ENCODE measurements at places on chromosomes 2 and 18. TPM values are rescaled to one million over a fixed set of nuclear protein-coding genes. Genes with fewer than 3 reads are reported as not detected.

GRCh38 chr18:8559612-8560186, 49.5 kb upstream of the RAB12 start:
- no peak for DNase-seq

GRCh38 chr2:145350011-145350410, 830.1 kb upstream of the ZEB2 start:
- no peak for DNase-seq

Gene SUPT7L
- 27.8 TPM for total RNA-seq

DNA sequence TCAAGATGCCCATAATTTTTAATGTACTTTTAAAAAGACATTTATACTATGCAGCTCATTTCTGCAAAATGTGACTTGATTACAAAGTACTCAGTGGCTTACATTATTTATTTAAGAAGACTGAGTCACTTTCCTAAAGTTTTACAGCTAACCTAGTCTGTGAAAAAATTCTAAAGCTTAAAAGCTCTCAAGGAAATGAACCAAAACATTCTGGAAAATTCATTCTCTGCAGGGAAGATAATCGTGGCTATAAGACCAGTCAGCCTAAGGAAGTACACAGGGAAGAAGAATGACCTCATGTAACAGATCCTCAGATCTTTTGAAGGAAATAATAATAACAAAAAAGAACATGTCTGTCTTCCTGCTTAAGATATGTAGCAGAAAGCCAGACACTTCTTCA, 232.1 kb upstream of the STK17B start:
- DNase-seq = no peak

GRCh38 chr2:124080281-124081153, 55.4 kb downstream of the CNTNAP5 start:
- DNase-seq = no peak

GRCh38 chr18:25876330-25876948, 214.0 kb downstream of the SS18 start:
- DNase-seq = no peak

DNA sequence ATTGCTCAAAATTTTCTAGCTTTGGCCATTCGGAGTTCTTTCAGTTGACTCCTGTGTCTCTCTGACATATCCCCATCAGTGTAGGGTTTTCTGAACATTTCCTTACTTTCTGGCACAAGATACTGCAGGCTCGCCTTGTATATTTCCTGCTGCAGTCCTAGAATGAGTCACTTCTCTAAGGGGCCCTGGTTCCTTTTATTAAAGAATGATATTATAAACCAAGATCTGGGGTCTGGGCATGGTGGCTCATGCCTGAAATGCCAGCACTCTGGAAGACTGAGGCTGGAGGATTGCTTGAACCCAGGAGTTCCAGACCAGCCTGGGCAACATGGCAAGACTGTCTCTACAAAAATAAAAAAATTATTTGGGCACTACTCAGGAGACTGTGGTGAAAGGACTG, 3.0 kb upstream of the RPL37A start:
- DNase-seq = no peak

Gene MFF
- 82.1 TPM for total RNA-seq

DNA sequence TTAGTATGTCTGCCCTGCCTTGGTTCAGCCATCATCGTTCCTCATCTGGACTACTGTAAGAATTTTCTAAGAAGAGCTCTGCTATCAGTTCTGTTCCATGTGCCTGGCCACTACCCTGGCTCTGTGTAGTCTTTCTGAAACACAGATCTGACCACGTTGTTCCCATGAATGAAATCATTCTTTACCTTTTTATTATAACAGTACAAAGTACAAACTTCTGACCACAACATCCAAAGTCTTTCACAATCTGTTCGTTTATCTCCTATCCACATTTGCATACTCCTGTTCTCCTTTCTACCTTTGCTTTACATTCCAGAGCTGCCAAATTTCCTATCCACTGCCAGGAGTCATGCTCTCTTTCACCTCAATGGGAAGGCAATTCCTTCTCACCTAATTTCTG, 284.6 kb upstream of the LRP1B start:
- no peak for DNase-seq

Gene MC2R
- not detected for total RNA-seq

Gene SERPINB3
- total RNA-seq = not detected

Gene TM4SF20
- not detected for total RNA-seq

Gene LONRF2
- not detected for total RNA-seq

DNA sequence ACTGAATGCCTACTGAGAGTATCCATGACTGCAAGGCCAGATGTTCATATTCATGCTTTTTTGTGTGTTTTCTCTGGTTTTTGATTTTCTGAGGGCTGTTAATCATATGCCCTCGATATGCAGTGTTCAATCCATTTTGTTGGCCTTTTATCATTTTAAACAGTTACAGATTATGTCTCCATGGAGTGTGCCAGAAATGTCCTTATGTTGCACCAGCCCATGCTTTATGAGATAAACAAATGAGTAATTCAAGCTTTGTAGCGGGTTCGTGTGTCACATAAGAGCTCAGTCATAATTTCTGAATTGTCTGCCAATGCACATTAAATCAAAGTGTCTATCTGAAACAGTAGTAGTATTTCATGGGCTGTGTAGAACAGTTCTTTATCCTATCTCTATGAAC, 583.0 kb downstream of the THSD7B start:
- DNase-seq = no peak

DNA sequence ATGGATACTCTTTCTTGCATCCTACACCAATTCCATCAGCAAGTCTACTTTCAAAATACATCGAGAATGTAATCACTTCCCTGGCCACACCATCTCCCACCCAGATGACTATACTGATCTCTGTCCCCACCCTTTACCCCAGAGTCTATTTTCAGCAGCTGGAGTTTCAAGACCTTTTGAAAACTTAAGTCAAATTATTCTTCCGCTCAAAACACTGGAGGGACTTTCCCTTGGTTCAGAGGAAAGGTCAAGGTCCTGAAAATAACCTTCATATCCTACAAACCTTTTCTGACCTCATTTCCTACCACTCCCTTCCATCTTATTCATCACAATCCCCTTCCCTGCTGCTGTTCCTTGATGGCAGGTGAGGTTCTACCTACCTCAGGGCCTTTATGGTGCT, 58.8 kb upstream of the LYPD6 start:
- no peak for DNase-seq

- DNase-seq = no peak
Observed at GRCh38 chr2:85615413-85615728, 615 bp upstream of the USP39 start.

GRCh38 chr2:68918497-68918896, 34.2 kb downstream of the GKN2 start:
- no peak for DNase-seq

Gene CFAP65
- not detected for total RNA-seq
